ENCODE measurements at places on chromosomes 6 and 20. TPM values are rescaled to one million over a fixed set of nuclear protein-coding genes. Genes with fewer than 3 reads are reported as not detected.

The SIGLEC1 gene
- total RNA-seq = not detected

- H3K4me3 ChIP-seq = no peak overlapping the region
- DNase-seq = no peak
- H3K27ac ChIP-seq = no peak overlapping the region
- peaks cover 11% of the 10 kb centered on the region for H3K36me3 ChIP-seq
- H3K4me1 ChIP-seq = peaks cover 24% of the 10 kb centered on the region
- H3K27me3 ChIP-seq = no peaks in the 10 kb centered on the region
Observed at GRCh38 chr6:137933696-137934095, 66.6 kb downstream of the TNFAIP3 start.

GRCh38 chr6:139713424-139713823, 339.0 kb upstream of the CITED2 start:
- H3K36me3 ChIP-seq = no peaks in the 10 kb centered on the region
- no peaks in the 10 kb centered on the region for H3K4me1 ChIP-seq
- H3K27ac ChIP-seq = no peak overlapping the region
- H3K4me3 ChIP-seq = no peak overlapping the region
- no peak for DNase-seq
- H3K27me3 ChIP-seq = peaks cover 3% of the 10 kb centered on the region

DNA sequence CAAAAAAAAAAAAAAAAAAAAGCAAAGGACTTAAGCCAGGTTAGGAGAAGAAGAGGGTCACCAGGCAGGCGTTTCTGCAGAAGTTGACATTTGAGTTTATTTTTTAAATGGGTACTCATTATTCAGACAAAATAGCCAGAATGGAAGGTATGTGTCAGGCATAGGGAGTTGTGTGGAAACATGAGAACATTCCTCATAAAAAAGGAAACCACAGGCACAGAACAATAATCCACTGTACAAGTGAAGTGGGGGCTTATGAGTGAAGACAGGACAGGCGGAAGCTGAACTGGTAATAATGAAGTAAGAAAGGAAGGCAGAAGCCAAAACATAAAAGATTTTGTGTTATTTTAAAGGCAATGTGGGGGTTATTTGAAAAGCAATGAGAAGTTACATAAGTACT, 104.6 kb downstream of the EPB41L2 start:
- no peak for DNase-seq
- H3K4me1 ChIP-seq = no peaks in the 10 kb centered on the region
- peaks cover 10% of the 10 kb centered on the region for H3K36me3 ChIP-seq
- no peak overlapping the region for H3K27ac ChIP-seq

The PAK5 gene
- not detected for total RNA-seq

Measured in activated CD4-positive, alpha-beta memory T cell treated with anti-CD3 and anti-CD28 coated beads for 36 hours (primary cell).